Caco-2 (cell line): ENCODE measurements at places on chromosomes 6 and 20. TPM values are rescaled to one million over a fixed set of nuclear protein-coding genes. Genes with fewer than 3 reads are reported as not detected.
A peak's percentile ranks its signal among the peaks of the same experiment; 100 is the strongest.

- no peak for DNase-seq
Measured at GRCh38 chr20:58448958-58449357, 59.9 kb downstream of the VAPB start.

- no peak for DNase-seq
Measured at GRCh38 chr6:129181001-129181400, 298.1 kb downstream of the LAMA2 start.

DNA sequence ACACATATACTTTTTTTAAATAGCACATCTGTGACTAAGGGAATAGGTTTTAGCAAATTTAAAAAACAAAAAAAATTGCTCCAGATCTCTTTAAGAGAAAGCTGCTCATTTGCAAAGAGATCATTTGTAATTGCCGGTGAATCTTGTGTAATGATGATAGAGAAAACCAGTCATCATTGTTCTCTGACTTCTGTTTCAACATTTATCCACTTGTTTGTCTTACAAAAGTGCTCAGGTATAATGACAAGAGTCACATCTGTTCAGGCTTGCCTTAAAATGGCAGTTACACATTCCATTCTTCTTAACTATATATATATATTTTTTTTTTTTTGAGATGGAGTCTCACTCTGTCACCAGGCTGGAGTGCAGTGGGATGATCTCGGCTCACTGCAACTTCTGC lies 165.2 kb downstream of the AIG1 start:
- DNase-seq = no peak

GRCh38 chr20:47876311-47877088 lies 91.2 kb upstream of the SULF2 start:
- DNase-seq = no peak

- DNase-seq = no peak
Measured at GRCh38 chr6:42409581-42409980, 42.1 kb downstream of the TRERF1 start.

GRCh38 chr6:109105681-109106080 lies 10.4 kb downstream of the CEP57L1 start:
- DNase-seq = no peak

GRCh38 chr6:31776989-31777666 lies at the start of gene VWA7:
Gene VWA7, minus strand, starts transcription at chr6:31777328. Its CDS starts 549 bp downstream, at chr6:31776779.
- peak; percentile 69 for DNase-seq

DNA sequence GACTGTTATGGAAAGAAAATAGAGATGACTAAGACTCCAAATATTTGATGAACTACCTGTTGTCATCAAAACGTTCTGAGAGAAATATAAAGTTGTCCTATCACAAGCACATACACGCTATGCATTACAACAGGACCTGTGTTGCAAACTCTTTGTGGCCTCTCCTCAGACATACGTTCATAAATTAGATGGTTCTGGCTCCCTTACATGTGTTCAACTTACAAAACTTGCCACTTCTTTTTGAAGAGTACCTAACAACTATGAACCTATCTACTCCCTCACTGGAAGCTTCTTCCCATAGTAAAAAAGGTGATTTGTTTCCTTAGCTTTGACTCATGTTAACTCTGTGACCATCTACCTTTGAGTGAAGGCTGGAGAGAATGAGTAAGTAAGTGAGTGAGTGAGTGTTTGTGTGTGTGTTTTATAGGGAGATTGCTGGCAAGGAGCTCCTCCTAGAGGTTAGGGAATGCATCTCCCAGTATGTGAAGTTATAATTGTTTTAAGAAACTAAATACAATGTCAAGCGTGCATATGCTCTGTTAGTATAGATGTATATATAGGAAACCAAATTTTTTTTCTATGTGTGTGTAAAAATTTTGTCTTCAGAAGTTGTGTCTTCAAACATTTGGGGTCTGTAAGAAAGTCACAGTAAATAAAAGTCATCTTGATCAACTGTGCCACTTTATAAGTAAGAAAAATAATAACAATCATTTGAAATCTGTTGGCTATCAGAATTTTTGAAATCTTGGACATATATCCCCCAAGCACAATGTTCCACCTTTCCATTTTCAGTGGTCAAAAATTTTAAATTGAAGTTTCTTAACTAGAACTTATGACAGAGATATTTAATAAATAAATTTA lies 1211.1 kb upstream of the GJE1 start:
- no peak for DNase-seq

DNA sequence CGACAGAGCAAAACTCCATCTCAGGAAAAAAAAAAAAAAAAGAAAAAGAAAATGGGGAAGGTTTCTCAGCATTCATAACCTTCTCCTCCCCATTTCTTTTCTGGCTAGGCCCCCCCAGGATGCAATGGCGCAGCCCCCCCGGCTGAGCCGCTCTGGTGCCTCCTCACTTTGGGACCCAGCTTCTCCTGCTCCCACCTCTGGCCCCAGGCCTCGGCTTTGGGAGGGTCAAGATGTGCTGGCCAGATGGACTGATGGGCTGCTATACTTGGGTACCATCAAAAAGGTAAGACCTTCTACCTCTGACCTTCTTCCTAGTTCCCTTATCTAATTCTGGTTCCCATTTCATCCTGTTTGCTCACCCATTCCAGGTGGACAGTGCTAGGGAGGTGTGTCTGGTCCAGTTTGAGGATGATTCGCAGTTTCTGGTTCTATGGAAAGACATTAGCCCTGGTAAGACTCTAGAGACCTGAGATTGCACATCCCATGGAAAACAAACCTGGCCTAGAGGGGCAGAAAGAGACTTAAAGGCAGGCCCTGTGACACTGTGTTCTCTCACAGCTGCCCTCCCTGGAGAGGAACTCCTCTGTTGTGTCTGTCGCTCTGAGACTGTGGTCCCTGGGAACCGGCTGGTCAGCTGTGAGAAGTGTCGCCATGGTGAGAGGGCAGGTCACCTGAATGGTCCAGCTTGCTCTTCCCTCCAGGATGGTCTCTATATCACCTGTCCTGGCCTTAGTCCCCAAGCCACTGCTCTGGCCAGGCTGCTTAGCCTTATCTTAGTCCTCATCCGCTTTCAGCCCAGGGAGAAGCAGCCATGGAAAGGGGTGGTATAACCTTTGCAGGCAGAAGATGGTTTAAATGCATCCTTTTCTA lies 1.6 kb downstream of the PHF1 start:
- DNase-seq = no peak

- DNase-seq = peak; percentile 28
Measured at GRCh38 chr6:79467716-79468115, 69.5 kb downstream of the LCA5 start.

- DNase-seq = no peak
Measured at GRCh38 chr6:140364916-140365315, 990.5 kb upstream of the CITED2 start.

DNA sequence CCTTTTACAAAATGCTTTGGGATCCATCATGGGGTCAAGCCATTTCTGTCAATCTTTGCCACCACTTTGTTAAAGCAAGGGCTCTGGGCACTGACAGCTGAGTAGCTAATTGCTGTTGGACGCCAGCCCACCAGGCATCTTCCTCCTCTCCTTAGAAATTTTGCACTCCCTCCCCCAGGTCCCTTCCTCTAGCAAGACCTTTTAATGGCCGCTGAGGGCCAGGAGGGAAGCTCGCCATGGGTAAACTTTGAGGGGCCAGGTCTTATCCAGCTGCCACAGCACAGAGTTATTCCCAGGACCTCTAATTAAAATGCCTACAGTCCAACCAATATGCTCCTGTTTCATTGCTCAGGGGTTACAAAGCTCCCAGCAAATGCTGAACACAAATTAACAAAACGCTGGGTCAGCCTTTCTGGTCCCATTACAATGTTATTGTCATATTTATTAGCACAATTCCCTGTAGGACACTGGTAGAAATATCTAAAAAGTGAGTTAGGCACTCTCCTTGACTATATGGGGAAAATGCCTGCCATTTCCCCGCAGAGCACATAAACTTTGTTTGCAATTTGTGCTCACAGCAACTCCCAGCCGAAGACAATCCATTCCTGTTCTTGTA lies 16.8 kb downstream of the SCML4 start:
- no peak for DNase-seq

DNA sequence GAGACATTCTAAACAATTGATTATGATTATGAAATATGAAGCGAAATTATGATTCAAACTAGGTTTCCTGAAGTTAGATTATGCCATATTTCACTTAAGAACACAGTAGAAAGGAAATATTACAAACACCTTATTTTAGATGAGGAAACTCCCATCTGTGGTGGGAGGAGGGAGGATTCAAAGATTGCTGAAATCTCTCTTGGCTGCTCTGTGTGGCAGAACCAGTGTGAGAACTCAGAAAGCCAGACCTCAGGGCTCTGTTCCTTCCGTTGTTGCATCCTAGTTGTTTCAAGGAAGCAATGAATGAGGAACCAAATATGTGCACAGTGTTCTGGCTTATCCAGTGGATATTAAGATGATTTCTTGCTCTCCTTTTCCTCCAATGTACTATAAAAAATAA lies 2.1 kb downstream of the TAAR5 start:
- no peak for DNase-seq

GRCh38 chr6:150601439-150601838 lies 1.8 kb downstream of the PLEKHG1 start:
- DNase-seq = no peak

GRCh38 chr6:166540631-166541331 lies 45.7 kb downstream of the RAMACL start:
- DNase-seq = no peak

- DNase-seq = no peak
Measured at GRCh38 chr6:24149296-24149695, 23.3 kb downstream of the NRSN1 start.

DNA sequence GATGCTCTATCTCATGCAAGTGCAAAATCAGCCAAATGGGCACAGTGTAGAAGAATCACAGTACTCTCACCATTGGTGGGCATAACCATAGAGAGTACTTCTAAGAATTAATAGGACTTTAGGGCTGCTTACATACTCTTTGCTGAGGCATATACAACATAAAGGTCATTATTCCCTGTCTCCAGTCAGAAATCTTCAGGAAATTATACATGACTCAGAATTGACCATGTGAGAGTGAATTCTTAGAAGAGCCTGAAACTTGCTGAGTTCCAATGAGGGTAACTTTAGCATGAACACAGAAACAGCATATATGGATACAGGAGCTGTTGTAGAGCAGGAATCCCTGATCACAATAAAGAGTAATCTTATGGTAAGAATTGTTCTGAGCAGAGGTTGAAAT lies 498.7 kb downstream of the TENT5A start:
- no peak for DNase-seq

- DNase-seq = no peak
Measured at GRCh38 chr6:118873239-118873638, 20.7 kb upstream of the ASF1A start.

DNA sequence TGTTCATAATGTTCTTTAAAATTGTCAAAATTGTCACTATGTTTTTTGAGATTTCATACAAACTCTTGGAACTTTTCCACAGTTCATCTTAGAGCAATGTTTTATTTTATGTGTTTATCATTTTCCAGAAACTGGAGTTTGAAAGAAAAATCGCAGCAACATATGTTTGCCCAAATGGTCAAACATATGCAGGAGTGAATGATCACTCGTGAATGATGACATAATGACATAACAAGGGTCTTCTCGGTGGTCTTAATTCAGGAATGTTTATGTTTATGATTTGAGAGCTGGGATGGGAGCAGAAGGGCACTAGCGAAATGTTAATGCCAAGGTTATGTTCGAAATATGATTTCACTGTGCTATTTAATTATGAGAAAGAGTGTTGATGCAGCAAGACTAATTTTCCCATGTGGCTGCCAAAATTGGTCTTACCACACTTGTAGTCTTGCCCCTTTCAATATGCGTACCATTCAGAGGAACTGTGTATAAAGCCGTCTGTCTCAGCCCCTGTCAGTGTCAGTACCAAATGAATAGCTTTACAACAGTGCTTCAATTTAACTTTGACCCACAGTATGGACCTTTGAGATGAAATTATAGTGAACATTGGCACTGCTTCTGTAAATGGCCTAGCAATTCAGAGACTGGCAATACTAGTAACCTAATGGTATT lies 152.3 kb downstream of the CARMIL1 start:
- no peak for DNase-seq

GRCh38 chr6:127997496-127998164 lies 96.8 kb upstream of the THEMIS start:
- DNase-seq = no peak

DNA sequence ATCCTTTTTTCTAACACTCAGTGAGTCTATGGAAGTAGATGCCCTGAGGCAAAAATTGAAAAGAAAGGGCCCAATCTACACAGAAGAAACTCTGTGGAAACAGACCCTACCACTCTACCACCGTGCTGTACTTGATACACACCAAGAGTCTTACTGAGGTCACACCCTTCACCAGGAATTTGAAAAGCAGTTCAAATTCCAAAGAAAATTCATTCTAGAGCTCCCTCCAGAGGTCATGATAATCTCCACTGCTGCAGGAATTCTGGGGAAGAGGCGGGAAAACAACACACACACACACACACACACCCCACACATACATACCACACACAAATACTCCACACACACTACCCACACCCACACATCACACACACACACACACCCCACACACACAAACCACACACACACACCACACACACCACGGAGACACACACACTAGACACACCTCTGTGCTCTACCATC lies 336.8 kb downstream of the HDGFL1 start:
- peak; percentile 55 for DNase-seq

- no peak for DNase-seq
Measured at GRCh38 chr6:12033770-12034169, 21.7 kb downstream of the HIVEP1 start.

DNA sequence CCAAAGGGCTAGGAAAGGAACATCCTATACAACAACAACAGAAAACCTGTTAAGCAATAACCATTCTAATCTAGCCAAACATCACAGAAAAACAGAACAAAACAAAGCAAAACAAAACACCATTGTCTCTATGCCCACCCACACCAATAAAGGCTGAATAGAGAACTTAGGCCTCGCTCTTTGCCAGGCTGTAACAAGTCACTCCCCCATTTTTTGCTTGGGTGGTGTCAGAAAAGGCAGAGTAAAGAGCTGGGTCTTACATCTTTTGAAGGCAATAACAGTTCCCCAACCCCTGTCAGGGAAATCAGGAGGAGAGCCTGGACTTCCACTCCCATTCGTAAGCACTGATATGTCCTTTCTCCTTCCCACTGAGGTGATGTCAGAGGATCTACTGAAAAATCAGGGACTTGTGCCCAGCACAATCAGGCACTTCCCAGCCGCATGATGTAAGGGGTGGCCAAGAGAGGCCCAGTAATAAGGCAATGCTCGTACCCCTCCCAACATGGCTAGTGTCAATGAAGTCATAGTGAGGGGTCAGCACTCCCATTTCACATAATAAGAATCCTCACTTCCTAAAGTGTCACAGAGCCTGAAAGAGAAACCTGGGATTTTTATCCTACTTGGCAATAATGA lies 31.0 kb downstream of the THEMIS start:
- no peak for DNase-seq

GRCh38 chr6:168892031-168892430 lies 361.6 kb downstream of the THBS2 start:
- DNase-seq = no peak

MUC21 gene
- not detected in 2 replicates for total RNA-seq

GPR31 gene
- not detected in 2 replicates for total RNA-seq

ADAM33 gene
- 0.12 and 0.23 TPM in 2 replicates for total RNA-seq

TREML1 gene
- total RNA-seq = not detected in 2 replicates

FIG4 gene
- 7.3 and 7.9 TPM in 2 replicates for total RNA-seq

TTLL9 gene
- not detected in 2 replicates for total RNA-seq

SLC22A2 gene
- 0.19 TPM in 1 of 2 replicates, not detected in the other for total RNA-seq

FAM162B gene
- total RNA-seq = not detected in 2 replicates

NKX2-4 gene
- total RNA-seq = not detected in 2 replicates
